ENCODE measurements at places on chromosomes 7 and 10.

GRCh38 chr10:61663466-61663865 is 737 bp downstream of the CABCOCO1 start:
- no peak for DNase-seq

GRCh38 chr7:129778770-129779601 is 167.5 kb downstream of the NRF1 start:
- no peak for DNase-seq

GRCh38 chr7:20696803-20697333 is 81.4 kb downstream of the ABCB5 start:
- no peak for DNase-seq

DNA sequence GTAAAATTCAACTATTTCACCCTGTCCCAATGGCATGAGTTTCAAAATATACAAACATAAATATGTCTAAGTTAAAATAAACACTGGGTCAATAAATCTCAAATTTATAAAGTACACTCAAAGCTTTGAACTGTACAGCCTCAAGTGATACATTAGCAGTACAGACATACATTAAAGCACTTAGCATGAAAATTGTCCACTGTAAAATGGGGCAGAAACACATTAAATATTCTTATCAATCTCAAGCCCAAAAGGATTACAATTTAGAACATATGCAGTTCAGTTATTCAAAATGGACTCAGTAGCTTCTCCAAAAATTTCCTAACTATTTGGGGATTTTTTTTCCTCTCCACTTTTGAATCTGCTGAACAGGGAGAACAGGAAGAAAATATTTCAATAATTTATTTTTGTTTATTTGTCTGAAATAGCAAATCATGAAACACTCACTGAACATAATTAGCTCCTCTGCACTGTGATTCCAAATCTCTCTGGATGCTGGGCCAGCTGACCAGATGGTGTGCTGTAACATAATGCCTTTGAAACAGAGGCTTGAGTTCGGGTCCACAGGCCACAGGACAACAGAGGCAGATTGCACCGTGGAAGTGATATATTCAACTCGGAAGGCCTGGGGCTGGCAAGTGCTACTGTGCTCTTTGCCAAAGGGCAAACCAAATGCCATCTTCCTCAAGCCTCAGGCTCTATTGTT is 248.9 kb upstream of the LRRN3 start:
- DNase-seq: no peak

DNA sequence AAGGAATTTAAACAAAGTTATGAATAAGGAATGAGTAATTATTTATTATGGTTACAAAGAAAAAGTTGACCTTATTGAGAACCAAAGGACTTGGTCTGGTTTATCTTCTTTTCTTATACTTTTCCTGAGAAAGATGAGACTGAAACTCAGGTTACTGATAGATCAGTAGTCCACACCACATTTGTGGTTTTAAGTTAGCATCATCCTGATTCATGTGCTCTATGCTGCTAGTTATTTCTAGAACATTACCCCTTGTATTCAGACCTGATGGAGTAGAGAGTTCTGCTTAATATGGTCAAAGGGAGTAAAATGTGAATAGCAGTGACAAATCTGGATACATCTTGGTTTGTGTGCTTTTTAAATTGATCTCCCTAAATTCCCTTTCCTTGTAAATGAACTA is 63.8 kb downstream of the FOXP2 start:
- DNase-seq: peak; percentile 9

GRCh38 chr10:45443101-45444009 is 69.3 kb downstream of the ALOX5 start:
- no peak for DNase-seq

DNA sequence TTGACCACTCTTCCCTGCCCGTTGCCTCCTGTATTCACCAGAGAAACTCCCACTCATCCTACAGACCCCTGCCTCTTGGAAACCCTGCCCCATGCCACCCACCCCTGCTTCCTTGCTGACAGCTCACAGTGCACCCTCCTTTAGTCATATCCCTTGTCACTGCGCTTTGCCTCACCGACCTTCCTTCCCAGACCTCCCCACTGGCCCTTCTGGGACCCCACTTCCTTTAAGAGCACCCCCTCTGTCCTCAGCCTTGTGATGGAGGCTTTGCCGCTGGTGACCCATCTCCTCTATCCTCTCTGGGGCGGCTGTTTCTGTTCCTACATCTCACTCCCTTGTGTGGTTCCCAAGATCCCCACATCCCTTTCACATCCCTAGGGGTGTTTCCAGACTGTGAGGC is 92.8 kb upstream of the ZMIZ1 start:
- DNase-seq: no peak

- peak; percentile 50 for DNase-seq
Measured at GRCh38 chr7:99042957-99043356, 101.0 kb downstream of the SMURF1 start.

DNA sequence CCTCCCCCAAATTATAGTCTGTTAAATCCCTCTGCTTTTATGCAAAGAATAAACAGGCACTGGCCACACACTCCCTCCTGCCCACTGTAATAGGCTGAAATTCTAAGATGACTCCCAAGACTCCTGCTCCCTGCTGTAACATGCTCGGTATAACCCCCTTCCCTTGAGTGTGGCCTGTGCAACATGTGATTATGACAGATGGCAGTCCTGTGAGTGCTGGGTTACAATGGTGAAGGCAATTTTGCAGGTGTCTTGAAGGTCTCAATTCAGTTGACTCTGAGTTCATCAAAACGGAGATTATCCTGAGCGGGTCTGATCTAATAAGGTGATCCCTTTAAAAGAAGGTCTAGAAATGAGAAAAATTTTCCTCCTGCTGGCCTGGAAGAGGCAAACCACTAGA is 55.9 kb downstream of the CREB3L2 start:
- DNase-seq: no peak

DNA sequence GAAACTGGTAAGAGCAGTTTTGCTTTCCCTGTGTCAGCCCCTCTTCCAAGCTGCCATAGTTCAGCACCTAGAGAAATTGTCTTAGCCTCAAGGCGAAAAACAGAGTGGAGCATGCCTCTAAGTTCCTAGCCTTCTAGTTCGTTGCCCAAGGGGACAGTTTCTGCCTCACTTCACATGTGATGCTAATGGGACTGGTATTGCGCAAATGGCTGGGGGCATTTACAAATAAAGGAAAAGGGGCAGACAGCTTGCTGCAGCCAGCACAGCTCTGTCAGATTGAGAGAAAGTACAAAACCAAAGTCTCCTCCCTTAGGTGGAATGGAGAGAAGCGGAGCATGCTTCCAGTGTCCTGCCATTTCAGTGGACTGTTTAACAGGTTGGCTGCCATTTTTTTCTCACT is 567.7 kb downstream of the ETV1 start:
- no peak for DNase-seq

DNA sequence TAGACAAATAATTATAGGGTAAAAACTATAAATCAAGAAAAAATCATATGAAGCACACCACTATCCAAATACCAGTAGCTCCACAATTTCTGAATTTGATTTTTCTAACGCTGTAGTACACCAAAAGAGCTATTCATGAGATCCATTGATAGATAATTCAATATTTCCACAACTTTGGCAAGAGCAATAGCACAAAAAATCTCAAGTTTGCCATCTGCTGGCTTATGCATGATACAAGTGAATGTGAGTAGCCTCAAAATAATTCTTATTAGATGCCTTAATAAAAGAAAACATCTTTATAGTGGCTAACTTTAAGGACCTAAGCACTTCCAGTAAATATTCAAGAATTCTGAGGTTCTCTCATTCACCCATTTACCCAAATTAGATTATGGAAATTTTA is 2.2 kb upstream of the TMEM196 start:
- DNase-seq: no peak

GRCh38 chr7:43491984-43492383 is 90.9 kb upstream of the STK17A start:
- DNase-seq: peak; percentile 88

DNA sequence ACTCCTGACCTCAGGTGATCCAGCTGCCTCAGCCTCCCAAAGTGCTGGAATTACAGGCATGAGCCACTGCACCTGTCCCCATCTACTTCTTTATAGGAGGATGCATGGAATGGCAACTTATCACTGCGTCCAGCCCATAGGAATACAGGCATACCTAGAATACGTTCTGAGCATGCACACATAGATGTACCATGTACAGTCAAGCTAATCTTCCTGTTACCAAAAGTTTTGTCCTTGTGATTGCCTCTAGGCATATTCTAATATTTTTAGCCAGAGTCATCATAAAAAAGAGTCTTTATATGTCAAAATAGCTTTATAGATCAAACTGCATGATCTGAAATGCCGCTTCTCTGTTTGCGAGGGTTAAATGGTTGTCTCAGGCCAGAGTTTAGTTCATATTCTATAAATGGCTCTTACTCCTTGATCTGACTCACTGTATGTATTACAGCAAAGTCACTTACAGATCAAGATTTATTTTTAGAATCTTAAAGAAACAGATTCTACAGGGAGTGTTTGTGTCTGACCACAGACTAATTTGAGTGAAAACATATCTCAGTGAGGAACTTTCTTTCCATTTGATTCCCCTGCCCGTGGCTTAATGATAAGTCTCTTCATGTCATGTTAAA is 210.9 kb downstream of the CREB5 start:
- DNase-seq: peak; percentile 67

DNA sequence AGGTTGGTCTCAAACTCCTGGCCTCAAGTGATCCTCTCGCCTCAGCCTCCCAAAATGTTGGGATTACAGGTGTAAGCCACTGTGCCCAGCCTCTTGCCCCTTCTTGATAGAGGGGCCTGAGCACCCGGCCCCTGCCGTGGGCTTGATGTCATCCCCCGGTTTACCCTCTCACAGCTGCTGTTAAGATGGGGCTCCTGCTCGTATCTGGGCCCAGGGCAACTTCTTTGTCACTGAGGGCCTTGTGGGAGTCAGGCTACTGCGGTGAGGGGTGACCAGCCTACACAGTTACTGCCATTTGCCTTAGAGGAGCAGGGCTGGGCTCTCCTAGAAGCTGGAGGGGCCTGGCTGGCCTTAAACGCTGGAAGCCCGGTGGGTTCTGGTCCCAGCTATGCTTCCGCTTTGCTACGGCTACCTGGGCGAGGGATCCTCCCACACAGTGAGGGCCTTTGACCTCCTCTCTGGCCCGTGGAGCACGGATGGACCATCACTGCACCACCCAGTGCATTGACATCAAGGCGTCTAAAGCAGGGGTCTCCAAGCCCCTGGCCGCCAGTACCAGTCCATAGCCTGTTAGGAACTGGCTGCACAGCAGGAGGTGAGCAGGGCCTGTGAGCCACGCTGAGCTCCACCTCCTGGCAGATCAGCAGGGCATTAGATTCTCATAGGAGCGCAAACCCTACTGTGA is 1.1 kb upstream of the TMEM130 start:
- DNase-seq: no peak

GRCh38 chr7:92880212-92881090 is 44.1 kb upstream of the CDK6 start:
- DNase-seq: no peak

DNA sequence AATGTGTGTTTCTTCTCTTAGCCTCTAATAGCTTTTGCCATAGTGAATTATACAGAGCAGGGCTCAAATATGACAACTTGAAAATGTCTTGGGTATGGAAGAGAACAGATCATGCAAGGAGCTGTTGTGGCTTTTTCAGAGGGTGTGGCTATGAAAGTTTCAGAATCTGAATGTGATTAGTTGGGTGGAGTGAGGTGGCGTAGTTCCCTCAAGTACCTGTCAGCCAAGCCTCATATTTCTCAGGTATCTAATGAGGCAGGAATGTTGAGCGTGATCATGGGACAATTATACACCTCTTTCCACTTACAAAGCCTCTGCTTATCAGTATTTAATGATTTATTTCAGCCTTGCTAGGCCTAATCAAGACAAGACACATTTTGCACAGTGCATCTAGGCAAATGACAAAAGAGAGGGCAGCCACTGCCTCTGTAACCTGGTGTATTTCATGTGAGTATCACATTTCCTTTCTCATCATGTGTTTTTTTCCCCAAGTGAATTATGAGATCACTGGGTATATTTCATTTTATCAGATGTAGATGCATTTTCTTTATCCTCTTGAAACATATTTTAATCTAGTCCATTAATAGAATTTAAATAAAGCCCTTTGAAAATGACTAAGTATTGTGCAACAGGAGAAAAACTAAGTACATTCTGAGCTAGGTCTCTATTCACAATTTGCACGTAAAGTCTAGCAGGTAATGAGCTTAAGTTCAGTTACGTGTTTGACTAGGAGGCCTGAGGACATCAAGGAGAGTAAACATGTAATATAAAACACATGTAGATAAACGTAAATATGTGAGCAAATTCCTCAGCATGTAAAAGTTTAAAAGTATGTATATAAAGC is 644.4 kb upstream of the IGFBP3 start:
- DNase-seq: no peak

GRCh38 chr7:30700941-30701340 is 18.7 kb upstream of the CRHR2 start:
- DNase-seq: no peak

GRCh38 chr7:137820677-137821420 is 25.9 kb downstream of the DGKI start:
- DNase-seq: peak; percentile 76

- no peak for DNase-seq
Measured at GRCh38 chr7:44858161-44858560, 10.3 kb upstream of the H2AZ2 start.

- DNase-seq: no peak
Measured at GRCh38 chr10:110360857-110361474, 56.2 kb upstream of the SMNDC1 start.

DNA sequence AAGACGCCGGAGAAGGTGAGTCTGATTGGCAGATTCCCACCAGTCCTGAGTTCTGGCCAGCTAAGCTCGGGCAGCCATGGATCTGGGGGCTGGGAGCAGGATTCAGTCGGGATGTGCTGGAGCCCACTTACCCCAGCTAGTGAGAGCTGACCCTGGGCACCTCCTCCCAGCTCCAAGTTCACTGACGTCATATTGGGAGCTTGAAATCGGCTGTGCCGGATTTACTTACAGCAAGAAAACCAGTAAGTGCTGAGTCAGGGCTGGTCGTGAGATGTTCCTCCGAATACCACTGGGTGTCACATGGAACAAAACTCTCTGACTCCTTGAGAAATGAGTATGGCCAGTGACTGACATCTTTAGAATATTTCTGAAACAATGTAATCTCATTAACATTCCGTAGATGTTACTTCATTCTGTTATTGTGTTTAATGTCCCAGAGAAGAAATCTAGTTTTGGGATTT is 621.2 kb downstream of the SDK1 start:
- DNase-seq: peak; percentile 94

GRCh38 chr10:5497948-5498730 is 1.2 kb downstream of the CALML5 start:
- no peak for DNase-seq

GRCh38 chr7:84700563-84701370 is 486.1 kb downstream of the SEMA3D start:
- peak; percentile 33 for DNase-seq

- no peak for DNase-seq
Measured at GRCh38 chr10:131180086-131180485, 131.4 kb downstream of the TCERG1L start.

All from astrocyte of the spinal cord (primary cell).